ENCODE measurements at places on chromosomes 7 and 10.

DNA sequence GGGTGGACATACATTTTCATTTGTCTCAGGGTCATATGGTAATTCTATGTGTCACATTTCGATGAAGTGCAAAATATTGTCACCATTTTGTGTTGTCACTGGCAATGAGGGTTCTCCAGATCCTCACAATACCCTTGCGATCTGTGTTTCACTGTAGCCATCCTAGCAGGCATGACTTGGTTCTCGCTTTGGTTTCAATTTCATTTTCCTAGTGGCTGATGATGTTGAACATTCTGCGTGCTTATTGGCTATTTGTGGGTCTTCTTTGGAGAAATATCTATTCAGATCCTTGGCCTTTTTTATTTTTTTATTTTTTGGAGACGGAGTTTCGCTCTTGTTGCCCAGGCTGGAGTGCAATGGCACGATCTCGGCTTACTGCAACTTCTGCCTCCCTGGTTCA lies 24.8 kb upstream of the MNX1 start:
- no peak for DNase-seq

- DNase-seq: no peak
Measured at GRCh38 chr7:110664803-110665202, 426.1 kb upstream of the LRRN3 start.

DNA sequence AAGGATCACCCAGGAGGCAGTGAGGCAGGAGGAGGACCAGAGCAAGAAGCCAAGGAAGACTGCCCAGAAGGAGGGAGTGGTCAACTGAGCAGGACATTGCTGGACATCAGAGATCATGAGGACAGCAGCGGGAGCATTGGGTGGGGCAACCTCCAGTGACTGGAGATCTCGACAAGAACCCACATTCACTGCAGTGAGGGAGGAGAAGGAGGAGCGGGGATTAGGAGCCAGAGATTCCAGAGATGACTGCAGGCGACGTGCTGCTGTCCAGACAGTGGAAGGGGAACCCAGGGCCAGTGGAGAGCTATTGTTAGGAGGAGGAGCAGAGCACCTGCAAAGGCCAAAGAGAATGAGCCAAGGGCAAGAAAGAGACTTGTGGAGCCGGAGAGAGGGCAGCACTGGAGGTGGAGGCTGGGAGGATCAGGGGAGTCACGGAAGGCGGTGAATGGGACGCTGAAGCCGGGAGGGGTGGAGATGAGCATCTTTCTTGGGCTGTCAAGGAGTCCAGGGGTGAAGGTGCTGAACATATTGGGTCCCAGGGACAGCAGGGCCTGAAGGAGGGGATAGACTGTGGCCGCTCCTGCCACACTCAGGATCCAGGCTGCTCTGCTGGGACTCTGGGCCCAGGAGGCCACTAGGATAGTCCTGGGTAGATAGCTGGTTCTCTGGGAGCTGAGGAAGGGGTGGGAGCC lies 140.1 kb upstream of the UNC5B start:
- DNase-seq: no peak

GRCh38 chr10:6221971-6222751 lies 19.4 kb downstream of the PFKFB3 start:
- DNase-seq: no peak

- DNase-seq: no peak
Measured at GRCh38 chr10:128571071-128571470, 444.8 kb upstream of the MKI67 start.

GRCh38 chr7:93316730-93317129 lies 84.6 kb downstream of the VPS50 start:
- no peak for DNase-seq

DNA sequence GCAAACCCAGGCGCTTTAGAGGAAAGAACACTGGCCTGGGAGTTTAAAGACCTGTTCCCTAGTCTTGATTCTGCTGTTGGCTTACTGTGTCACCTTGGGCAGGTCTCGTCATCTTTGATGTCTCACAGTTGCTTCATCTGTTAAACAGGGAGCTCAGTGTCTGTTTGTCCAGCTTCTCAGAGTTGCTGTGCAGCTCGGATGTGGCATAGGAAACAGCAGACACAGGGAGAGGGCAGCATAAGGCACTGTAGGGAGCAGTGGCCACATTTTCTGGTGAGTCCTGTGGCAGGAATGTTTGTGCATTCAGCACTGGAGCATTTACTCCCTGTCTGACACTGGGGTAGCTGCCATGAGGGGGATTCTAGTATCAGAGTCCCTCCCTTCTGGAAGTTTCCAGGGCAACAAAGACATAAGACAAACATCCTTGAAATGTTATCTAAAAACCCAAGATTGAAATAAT lies 2.0 kb downstream of the REPIN1 start:
- DNase-seq: no peak

- no peak for DNase-seq
Measured at GRCh38 chr7:79612022-79612421, 158.6 kb upstream of the MAGI2 start.

All from sciatic nerve (tissue), 2 donors.